ENCODE measurements at places on chromosomes 16 and 17. TPM values are rescaled to one million over a fixed set of nuclear protein-coding genes. Genes with fewer than 3 reads are reported as not detected.
A peak's percentile ranks its signal among the peaks of the same experiment; 100 is the strongest.

KCNJ18 gene
- not detected for total RNA-seq

- no peak overlapping the region for H3K4me3 ChIP-seq
- no peaks in the 10 kb centered on the region for H3K4me1 ChIP-seq
- no peak overlapping the region for H3K27ac ChIP-seq
- H3K36me3 ChIP-seq = no peaks in the 10 kb centered on the region
Measured at GRCh38 chr17:72677714-72678390, 414.6 kb downstream of the SLC39A11 start.

DNA sequence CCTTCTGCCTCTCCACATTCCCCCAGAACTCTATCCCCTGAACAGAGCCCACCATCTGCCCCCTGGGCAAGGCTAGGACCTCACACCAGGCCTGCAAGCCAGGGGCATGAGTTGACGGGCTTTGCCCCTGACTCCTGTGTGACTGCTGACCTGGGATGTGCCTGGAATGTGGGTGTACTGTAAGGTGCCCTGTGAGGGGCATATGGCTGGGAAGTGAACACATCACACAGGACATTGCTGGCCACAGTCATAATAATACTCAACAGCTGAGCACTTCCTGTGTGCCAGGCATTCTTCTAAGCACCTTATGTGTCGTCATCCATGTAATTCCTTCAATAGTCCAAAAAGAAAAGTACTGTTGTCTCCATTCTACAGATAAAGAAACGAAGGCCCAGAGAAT is 13.3 kb downstream of the CES4A start:
- peaks cover 5% of the 10 kb centered on the region for H3K4me1 ChIP-seq
- no peak overlapping the region for H3K4me3 ChIP-seq
- no peak for DNase-seq
- no peaks in the 10 kb centered on the region for H3K27me3 ChIP-seq
- no peak overlapping the region for H3K27ac ChIP-seq

- no peak overlapping the region for H3K4me3 ChIP-seq
- H3K36me3 ChIP-seq = no peaks in the 10 kb centered on the region
- H3K27me3 ChIP-seq = no peaks in the 10 kb centered on the region
- no peak overlapping the region for H3K27ac ChIP-seq
- H3K4me1 ChIP-seq = no peaks in the 10 kb centered on the region
Measured at GRCh38 chr16:73966851-73967250, 329.8 kb upstream of the PSMD7 start.

DNA sequence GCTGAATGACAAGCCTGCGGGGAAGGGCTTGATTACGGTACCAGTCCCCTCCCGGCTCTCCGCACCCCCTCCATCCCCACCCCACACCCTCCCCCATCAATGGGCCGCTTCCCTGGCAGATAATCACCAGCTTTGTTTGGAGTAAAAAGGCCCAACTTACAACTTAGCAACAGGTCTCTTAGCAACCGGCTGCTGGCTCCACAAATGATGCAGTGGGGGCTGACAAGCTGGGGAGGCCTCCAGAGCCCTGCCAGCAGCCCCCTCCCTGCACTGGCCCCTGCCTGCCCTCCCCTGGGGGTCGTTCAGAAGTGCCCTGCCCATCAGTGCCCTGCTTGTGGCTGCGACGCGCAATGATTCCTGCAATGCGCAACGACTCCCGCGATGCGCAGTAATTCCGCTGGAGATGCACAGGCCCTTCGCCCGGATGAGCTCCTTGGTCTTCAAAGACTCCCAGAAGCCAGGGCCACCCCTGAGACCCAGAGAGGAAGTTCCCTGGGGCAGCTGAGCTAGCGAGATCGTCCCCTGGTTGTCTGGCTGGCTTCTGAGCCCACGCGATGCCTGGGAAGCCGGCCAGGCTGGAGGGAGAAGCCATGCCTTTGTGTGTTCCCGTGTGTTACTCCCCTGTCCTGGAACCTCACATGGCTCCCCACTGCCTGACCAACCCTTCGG is 23.3 kb downstream of the CPNE2 start:
- peaks cover 2% of the 10 kb centered on the region for H3K4me1 ChIP-seq
- peak overlapping the region; percentile 9 for H3K27ac ChIP-seq
- H3K4me3 ChIP-seq = no peak overlapping the region
- DNase-seq = peak; percentile 95
- no peaks in the 10 kb centered on the region for H3K27me3 ChIP-seq

DNA sequence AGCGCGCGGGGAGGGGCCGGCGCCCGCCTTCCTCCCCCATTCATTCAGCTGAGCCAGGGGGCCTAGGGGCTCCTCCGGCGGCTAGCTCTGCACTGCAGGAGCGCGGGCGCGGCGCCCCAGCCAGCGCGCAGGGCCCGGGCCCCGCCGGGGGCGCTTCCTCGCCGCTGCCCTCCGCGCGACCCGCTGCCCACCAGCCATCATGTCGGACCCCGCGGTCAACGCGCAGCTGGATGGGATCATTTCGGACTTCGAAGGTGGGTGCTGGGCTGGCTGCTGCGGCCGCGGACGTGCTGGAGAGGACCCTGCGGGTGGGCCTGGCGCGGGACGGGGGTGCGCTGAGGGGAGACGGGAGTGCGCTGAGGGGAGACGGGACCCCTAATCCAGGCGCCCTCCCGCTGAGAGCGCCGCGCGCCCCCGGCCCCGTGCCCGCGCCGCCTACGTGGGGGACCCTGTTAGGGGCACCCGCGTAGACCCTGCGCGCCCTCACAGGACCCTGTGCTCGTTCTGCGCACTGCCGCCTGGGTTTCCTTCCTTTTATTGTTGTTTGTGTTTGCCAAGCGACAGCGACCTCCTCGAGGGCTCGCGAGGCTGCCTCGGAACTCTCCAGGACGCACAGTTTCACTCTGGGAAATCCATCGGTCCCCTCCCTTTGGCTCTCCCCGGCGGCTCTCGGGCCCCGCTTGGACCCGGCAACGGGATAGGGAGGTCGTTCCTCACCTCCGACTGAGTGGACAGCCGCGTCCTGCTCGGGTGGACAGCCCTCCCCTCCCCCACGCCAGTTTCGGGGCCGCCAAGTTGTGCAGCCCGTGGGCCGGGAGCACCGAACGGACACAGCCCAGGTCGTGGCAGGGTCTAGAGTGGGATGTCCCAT is 232.8 kb downstream of the SEC14L1 start:
- H3K27ac ChIP-seq = peak overlapping the region; percentile 86
- peak; percentile 64 for DNase-seq
- H3K27me3 ChIP-seq = no peaks in the 10 kb centered on the region

Data from lung (tissue), 17 donors.